Left forelimb (tissue), 1 donor: ENCODE measurements at places on chromosomes 1 and 21.

DNA sequence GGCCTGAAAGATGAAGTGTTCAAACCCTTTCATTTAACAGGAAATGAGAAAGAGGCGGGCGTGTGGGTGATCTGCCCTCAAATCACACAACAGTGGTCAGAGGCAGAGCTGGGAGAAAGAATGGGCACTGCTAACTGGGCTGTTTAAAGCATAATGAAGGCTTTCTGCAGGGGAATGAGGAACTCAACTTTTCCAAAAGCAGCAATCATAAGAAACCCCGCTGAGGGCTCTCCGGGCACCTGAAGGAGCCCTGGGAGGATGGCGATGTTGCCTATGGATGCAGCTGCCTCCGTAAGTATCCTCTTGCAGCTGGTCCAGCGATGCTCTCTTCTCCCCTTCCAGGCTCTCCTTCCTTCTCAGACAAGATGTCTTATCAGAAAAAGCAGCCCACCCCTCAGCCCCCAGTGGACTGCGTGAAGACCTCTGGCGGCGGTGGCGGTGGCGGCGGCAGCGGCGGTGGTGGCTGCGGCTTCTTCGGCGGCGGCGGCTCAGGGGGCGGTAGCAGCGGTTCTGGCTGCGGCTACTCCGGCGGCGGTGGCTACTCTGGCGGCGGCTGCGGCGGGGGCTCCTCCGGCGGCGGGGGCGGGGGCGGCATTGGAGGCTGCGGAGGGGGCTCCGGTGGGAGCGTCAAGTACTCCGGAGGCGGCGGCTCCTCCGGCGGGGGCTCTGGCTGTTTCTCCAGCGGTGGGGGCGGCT is 1.2 kb downstream of the LORICRIN start:
- DNase-seq: no peak

DNA sequence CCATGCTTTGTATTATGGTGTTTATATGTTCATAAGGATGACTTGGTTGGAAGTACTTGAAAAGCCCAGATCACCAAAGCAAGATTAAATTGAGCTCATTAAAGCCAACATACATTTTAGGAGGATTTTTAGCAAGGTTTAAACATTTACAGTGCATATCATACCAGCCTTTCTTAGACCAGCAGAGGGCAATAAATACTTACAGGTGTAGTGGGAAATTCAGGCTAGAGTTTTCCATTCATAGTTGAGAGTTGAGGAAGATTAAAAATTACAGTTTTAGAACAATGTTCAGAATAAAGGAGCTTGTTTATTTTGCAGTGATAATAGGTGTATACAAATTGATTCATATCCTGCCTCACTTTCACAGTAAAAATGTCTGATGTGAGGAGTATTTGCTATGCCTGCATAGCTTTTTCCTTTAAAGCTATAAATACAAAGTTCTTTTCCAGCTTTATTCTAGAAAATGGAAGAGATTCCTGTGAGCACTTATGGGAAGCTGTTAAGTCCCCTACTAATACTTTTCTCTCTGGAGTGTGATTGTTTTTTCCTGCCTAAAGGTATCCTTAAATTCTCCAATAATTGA is 35.3 kb downstream of the DTL start:
- no peak for DNase-seq

- peak; percentile 55 for DNase-seq
These were observed 40.9 kb downstream of the MORN1 start for GRCh38 chr1:2350501-2350900.

DNA sequence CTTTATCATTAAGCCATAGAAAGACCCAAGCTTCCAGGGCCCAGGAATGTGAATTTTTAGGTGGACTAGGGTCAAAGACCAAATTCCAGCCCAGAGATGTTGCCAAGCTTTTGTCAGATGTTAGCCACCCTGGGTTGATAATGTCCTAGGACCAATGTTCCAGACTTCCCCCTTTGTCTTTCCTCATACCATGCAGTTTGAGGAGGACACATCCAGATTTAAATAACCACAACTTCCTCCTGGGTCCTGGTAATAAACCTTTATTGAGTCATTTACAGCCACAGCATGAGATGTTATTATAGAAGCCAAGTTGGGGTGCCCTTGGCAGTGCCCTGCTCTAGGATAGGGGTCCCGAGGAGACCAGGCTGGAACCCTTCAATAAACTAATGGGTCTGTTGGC is 5.9 kb downstream of the TNR start:
- DNase-seq: no peak

DNA sequence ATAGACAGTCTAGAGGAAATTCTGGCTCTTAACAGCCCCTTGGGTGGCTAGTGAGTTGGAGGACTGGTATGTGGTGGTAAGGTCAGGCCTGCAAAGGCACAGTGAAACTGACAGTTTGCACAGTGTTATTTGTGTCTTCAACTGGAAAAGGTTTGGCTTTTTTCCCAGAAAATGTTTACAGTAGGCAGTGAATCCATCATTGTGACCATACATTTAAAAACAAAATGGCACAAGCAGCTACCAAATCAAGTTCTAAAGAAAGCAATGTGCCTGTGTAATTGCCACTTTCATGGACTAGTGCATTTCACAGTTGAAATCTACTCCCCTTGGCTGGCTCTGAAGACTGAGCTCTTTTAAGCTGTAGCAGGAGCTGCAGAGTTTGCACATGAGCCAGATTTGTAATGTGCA is 24.8 kb downstream of the ATPAF1 start:
- DNase-seq: no peak

GRCh38 chr21:42097860-42098454 is 26.8 kb downstream of the UMODL1 start:
- no peak for DNase-seq

- DNase-seq: no peak
These were observed 2.5 kb upstream of the ATF6 start for GRCh38 chr1:161763522-161764098.

DNA sequence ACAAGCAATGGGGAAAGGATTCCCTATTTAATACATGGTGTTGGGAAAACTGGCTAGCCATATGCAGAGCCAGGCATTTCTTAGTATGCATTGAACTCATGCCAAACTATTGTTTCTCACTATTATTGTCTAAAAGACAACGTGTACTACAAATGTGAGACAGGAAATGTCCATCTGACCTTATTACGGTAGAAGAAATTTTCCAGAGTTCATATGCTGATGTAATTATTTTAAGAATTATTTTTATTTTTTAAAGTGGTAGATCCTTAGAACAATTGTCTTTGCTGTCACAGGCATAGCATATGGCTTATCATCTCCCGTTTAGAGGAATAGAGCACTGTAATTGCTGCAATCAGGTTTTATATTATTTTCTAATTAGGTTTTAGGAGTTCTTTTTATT is 75.2 kb upstream of the S1PR1 start:
- DNase-seq: no peak

DNA sequence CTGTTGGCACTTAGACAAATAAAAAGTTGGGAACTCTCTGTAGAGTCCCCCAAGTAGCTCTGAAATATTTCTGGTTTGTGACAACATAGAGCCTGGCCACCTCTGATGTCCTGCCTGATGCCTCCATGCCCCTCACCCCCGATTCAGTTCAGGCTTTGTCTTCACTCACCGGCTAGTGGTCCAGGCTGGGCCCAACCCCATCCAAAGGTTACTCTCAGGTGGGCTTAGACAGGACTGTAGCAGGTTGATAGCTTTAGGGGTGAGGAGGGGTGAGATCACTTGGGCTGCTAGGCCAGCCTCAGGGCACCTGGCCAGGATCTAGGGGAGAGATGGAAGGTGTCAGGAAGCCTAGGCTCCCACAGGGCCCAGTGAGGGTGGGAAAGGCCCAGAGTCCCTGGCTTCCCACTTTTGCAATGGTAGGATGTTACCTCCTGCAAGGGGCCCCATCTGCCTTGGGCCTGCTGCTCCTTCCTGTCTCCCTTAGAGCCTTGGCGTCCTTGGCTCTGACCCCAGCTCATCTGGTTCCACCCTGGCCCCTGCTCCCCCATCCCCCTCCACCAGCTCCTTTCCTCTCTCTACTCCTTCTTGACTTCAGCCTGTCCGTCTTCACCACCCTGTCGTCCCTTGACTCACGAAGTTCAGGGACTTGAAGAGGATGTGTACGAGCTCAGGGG is 6.7 kb downstream of the EPS8L3 start:
- DNase-seq: peak; percentile 57

- no peak for DNase-seq
These were observed 64.8 kb downstream of the NAV1 start for GRCh38 chr1:201603613-201604232.

DNA sequence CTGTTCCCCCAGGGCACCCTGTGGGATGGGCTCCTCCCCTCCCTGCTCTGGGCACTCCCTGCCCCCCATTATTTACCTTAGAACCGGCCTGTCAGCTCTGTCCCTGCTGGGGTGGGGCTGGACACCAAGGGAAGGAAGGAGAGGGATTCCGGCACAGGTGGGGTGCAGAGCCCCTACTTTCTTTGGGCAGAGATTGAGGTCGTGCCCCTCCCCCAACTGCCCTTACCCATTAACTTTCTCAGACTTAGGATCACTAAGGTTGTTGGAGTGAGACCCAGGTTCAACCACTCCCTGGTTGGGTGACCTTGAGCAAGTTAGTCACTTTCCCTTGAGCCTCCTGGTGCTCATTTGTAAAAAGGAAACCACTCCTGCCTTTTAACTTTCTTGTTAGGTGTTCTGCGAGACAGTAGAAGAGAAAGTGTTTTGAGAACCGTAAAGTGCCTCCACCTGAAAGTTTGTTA is 57.0 kb upstream of the SYNC start:
- DNase-seq: no peak

- DNase-seq: no peak
These were observed 120.1 kb upstream of the NR5A2 start for GRCh38 chr1:199907361-199907760.

DNA sequence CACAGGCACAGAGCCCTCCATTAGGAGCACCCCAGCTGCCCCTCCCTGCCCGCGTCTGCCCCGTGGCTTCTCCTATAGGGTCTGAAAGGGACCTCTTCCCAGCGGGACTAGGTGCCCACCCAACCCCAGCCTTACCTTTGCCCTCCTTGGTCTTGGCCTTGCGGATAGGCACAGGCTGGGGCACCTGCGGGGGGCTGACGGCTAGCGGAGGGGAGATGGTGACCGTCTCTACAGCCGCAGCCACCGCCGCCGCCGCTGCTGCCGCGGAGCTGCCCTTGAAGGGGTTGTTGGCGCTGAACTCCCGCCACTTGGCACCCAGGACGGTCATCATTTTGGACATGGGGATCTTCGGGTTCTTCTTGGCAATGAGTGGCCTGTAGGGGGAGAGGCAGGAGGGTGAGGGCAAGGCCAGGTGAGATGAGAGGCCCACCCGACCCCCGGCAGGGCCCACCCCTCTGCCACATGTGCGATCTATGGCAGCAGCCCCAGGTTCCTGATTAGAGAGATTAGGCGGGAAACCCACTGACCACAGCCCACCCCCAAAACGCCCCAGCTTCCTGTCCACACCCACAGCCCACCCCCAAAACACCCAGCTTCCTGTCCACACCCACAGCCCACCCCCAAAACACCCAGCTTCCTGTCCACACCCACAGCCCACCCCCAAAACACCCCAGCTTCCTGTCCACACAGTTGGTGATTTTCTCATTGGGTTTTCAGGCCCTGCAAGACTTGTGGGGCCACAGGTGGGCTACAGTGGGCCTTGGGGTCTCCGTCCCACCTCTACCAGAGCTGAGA is 25.4 kb downstream of the CHD5 start:
- DNase-seq: no peak

DNA sequence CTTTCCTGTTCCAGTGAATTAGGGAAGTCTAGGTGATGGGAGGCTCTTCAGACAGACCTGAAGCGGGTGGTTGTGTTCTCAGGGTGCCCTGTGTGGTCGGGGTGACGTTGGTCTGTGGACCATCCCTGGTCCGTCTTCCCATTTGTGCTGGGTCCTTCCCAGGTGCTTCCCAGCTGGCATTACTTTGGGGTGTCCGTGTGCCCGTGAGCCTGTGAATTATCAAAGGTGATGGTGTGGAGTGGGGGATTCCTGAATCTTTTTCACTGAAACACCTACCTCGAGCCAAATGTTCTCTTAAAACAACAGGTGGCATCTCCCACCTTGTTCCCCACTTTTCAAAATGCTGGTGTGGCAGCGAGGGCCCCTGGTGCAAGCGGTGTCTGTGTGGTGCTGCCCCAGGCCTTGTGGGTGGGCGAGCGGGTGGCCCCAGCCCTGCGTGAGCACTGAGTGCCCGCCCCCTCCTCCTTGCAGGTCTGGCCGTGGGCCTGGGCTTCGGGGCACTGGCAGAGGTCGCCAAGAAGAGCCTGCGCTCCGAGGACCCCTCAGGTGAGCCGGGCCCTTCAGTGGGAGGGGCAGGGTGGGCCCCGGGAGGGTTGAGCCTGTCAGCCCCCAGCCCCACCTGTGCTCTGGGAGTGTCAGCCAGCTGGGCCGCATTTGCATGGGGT is 37.0 kb downstream of the COQ8A start:
- peak; percentile 61 for DNase-seq

DNA sequence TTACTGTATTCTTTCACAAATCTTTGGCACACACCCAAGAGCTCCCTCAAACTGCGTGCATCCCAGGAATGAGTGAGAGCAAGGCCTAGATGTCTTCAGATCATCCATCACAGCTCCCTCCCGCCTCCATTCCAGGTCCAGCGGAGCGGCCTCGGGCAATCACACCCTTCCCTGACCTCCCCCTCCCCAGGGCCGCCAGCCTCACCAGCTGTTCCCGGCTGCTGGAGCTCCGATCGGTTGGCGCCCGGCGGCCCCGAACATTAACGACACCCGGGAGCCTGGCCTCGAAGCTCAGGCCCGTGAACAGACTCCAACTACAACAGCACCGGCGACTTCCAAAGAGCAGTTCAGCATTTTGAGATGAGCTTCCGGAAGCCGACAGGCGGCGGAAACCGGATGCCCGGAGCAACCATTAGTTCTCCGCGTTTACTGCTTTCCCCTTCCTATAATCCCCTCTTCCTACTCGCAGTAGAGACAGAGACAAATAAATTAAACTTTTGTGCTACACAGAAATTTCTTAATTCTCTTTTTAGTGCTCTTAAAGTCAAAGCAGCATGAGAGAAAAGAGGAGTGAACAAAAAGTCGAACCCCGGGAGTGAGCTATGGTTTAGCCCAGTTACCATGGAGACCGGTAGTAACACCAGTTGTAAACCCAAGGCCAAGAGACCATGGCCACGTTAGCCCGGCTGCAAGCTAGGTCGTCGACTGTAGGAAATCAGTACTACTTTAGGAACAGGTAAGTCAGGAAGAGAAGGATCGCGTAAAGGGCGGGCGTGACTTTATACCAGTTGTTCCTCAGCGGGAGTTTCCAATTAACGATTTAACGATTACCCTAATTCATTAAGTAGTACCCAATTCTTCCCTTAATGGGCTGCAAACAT is at the start of the genes GPATCH2 and SPATA17:
Gene GPATCH2 (minus strand): TSS at position 380 of the 881 bp plus-strand sequence. CDS start 119 bp downstream, at position 261.
Gene SPATA17 (plus strand): TSS at position 634 of the 881 bp plus-strand sequence. CDS start 35 bp downstream, at position 669.
- peak; percentile 89 for DNase-seq

DNA sequence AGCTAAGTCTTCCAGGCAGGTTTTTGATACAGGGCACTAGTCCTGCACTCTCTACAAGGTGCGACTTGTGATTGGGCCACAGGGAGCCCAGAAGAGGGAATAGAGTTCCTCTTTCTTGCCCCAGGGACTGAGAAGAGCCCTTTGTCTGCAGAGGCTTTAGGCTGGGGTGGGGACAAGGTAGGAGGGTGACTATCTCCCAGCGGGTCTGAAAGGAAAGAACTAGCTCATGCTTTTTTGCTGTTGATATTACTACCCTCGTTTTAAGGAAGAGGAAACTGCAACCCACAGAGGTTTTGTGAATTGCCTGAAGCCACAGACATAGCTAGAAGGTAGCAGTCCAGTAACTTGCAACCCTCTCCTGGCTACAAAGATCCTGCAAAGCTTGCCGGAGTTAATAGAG is 615.2 kb downstream of the MATN1 start:
- DNase-seq: no peak
